Transverse colon (tissue), 4 donors: ENCODE measurements at places on chromosomes 2 and 18. TPM values are rescaled to one million over a fixed set of nuclear protein-coding genes. Genes with fewer than 3 reads are reported as not detected.

DNA sequence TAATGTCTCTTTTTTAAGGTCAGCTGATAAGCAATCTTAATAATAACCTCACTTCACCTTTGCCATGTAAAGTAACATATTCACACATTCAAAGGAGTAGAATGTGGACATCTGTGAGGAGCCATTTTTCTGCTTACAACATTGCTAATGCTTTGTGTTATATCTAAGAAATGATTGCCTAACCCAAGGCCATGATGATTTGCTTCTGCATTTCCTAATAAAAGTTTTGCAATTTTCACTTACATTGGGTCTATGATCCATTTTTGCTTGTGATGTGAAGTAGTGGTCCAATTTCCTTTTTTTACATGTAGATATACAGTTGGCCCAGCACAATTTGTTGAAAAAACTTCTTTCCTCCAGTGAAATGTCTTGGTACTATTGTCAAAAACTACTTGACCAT lies 22.0 kb downstream of the RELCH start:
- no peak for DNase-seq

- DNase-seq = no peak
Measured at GRCh38 chr18:36158266-36158867, 28.7 kb downstream of the ELP2 start.

GRCh38 chr2:31081492-31081891 lies 56.7 kb downstream of the GALNT14 start:
- DNase-seq = no peak

The DQX1 gene
- total RNA-seq = 64.3 TPM

DNA sequence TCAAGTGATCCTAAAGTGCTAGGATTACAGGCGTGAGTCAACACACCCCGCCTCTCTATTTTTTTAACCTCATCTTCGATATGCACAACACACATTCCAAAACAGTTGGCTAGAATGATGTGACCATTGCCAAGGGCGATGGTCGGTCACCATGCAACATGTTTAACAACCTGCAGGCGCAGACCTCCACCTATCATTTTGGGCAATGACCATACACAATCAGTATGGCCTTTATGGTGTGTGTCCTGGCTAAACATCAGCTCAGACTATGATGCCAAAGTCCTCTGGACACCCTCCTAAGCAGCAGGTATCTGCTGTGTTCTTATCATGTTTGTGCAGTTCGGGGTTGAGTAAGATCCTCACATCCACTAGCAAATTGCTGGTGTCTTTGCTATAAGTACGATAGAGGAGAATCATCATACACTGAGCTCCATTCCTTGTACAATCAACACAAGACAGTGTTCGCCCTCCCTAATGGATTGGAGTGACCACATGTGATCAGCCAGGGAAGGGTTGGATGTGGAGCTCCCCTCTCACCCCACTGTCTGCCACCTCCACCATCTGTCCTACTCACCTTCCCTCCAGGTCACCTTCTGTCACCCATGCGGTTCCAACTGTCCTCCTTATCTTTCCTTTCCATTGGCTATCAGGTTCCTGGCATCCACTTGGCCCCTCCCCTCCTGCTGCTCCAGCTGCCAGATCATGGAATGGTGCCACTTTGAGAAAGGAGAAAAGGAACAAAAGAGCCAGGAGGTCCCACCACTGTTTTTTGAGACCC lies 7.9 kb upstream of the RNF152 start:
- no peak for DNase-seq

- no peak for DNase-seq
Measured at GRCh38 chr2:228268756-228269155, 87.3 kb upstream of the SPHKAP start.

The NXPH2 gene
- not detected for total RNA-seq

DNA sequence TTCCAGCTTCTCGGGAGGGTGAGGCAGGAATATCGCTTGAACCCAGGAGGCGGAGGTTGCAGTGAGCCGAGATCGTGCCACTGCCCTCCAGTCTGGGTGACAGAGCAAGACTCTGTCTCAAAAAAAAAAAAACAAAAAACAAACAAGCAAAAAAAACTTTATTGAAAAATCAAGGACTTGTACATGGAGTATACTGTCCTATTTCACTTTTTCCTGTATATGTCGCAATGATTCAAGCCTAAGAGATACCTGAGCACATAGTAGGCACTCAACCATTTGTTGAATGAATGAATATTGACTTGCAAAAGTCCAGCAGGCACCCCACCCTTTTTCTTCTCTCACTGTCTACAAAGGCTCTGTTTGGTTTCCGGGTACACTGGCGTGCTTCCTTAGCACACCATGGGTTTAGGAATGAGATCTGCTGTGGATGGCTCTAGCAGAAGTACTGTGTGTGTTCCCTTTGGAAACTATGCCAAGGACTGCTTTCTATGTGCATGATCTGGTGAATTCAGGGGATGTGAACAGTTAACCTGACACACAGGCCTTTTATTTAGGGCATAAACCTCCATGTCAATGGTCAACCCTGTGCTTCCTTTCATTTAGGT lies 6.1 kb downstream of the APCDD1 start:
- no peak for DNase-seq

DNA sequence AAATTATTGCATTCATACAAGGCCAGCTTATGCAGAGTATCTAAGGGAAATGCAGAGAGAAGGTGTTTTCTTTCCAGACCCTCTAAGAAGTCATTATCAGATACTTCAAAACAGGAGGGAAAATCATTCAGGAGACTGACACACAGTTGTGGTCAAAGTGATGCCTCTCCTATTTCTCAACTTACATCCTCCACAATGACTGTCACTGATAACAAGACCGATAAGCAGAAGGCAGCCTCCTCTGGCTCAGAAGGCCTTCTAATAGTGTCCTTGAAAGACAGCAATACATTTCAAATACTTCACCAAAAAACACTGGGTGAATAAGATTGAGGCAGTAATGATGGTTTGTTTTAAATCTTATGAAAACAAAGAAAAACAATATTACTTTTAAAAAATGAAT lies 199.7 kb downstream of the PIEZO2 start:
- no peak for DNase-seq

The STARD6 gene
- not detected for total RNA-seq

- no peak for DNase-seq
Measured at GRCh38 chr18:13672657-13673056, 53.7 kb downstream of the FAM210A start.

DNA sequence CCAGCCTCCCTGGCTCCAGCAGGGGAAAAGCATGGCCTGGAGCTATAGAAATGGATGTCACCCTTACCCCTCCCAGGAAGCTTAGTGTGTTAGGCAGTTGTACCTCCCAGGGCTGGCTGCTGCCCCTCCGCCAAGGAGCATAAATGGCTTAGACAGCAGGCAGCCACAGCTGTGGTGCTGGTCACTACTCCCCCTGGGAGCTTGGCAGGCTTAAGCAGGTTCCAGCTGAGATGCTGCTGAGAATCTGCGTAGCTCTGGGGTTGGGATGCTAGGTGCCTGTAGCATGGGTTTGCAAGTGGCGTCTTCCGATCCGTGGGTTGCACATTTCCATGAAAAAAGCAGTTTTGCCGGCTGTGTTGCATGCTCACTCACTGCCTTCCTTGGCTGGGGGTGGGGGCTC lies 369.7 kb downstream of the CTNNA2 start:
- DNase-seq = no peak

The SPP2 gene
- total RNA-seq = not detected

GRCh38 chr2:6788614-6789013 lies 77.1 kb downstream of the CMPK2 start:
- DNase-seq = no peak

The GDF7 gene
- 0.41 TPM for total RNA-seq

The DOK1 gene
- total RNA-seq = 19.1 TPM

GRCh38 chr2:29920130-29920577 lies 1.2 kb downstream of the ALK start:
- DNase-seq = peak; percentile 12

- DNase-seq = no peak
Measured at GRCh38 chr2:101367508-101367907, 19.8 kb downstream of the CREG2 start.

The PARD6G gene
- total RNA-seq = 0.75 TPM

The CLIP4 gene
- total RNA-seq = 11.9 TPM

The NOL4 gene
- total RNA-seq = not detected

DNA sequence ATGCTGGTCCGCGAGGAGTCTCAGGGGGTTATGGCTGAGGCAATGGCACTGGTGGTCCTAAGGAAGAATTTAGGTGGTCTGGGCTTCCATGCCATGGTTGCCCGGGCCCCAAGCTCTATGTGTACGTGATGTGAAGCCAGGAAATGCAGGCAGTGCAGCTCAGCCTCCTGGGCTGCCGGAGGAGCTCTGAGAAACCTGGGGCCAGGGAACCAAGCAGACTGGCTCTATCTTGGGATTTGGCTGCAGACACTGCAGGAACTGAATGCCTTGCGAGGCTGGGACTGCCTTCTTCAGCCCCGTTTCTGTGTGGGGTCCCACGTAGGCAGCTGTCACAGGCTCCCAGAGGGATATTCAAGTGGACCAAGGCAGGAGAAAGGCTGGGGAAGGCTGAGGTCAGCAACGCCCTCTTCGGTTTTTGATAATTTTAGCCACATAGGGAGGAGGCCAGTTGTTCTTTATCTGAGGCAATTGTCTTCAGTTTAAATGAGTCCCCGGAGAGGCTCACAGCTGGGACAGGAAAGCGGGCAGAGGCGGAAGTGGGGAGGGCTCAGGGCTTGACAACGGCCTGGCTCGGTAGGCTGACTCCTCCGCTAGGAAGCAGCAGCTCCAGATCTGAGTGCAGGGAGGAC lies 77.7 kb downstream of the RHOB start:
- DNase-seq = peak; percentile 22

DNA sequence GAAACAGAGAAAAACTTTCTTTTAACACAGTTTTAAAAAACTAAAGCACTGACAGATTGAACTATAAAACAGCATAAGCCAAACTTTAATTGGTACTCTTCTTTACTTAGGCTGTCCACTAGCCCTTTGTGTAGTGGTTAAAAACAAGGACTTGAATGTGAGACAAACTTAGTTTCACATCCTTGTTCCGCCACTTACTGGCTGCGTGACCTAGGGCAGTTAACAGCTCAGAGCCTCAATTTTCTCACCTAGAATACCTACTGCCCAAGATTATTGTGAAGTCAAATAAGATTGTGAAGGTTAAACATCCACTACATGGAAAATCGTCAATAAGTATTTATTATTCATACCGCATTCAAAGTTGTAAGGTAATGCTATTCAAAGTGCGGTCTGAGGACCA lies 2.0 kb downstream of the WDR35 start:
- no peak for DNase-seq

DNA sequence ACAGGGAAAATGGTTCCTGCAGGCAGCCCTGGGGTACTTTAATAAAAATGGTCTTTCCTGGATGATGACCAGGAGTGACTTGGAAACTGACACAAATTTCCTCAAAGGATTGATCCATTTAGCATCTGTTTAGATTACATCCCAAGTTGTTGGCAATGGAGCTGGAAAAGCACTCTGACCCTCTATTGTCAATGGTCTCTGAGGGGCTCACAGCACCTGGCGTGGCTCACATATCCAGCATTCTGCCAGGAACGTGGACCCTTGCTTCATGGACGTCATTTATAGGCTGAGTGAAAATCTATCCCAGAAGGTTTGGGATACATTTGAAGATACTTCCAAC lies 43.8 kb downstream of the SERTAD2 start:
- no peak for DNase-seq

The SULT1C4 gene
- total RNA-seq = 0.27 TPM
